D721Med (cell line): ENCODE measurements at places on chromosomes 13 and 19.
A peak's percentile ranks its signal among the peaks of the same experiment; 100 is the strongest.

DNA sequence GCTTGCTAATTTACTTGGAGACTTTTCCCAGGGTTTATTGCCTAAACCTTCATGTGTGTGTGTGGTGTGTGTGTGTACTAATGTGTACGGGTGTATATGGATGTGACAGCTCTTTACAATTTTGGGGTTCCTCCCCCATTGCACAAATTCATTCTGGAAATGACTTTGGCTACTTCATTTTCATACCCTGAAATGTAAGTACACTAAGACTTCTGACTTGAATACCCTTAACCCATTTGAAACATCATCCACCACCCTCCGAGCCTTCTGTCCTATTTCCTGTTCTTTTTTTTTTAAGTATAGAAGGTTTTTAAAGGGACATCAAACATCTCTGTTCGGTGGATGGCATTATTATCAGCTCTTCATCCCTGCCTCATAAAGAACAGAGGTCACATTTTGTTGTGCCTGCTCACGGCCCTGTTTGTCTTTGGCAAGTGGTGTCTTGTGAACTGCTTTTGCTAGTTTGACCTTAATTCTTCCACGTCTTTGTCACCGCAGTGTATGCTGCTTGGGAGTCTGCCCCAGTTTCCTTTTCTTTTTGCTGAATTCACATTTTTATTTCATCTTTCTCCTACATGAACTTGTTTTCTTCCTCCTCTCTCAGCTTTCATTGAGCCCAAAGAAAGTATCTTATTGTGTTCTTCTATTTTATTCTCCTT is 228.3 kb downstream of the FOXO1 start:
- DNase-seq: no peak

GRCh38 chr19:5995606-5996005 is 17.7 kb upstream of the RANBP3 start:
- DNase-seq: no peak

GRCh38 chr19:35080613-35081170 is 34.9 kb upstream of the FXYD3 start:
- DNase-seq: no peak

- DNase-seq: no peak
These were observed at the start of gene TRAPPC6A for GRCh38 chr19:45177817-45178261. TSS of gene TRAPPC6A (minus strand) at chr19:45178237. CDS start at chr19:45178218, 19 bp downstream.

- DNase-seq: no peak
These were observed 532.5 kb downstream of the DIAPH3 start for GRCh38 chr13:59631271-59631670.

DNA sequence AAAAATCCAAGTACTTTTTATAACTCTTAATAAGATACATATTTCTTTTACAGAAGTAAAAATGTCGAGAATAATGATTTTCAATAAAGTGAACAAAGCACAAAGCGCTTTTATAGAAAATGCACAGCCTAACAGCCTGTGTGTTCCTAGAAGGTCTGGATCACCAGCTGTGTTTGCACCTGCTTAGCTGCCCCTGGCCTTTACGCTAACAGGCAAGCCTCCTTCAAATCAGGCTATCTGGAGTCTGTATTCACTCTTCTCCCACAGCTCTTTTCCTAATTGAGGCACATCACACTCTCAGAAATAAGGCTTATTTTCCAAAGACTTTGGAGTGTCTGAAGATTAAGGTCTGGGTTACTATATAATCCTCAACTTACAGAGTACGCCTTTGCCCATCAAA is 183.1 kb downstream of the LHFPL6 start:
- no peak for DNase-seq

DNA sequence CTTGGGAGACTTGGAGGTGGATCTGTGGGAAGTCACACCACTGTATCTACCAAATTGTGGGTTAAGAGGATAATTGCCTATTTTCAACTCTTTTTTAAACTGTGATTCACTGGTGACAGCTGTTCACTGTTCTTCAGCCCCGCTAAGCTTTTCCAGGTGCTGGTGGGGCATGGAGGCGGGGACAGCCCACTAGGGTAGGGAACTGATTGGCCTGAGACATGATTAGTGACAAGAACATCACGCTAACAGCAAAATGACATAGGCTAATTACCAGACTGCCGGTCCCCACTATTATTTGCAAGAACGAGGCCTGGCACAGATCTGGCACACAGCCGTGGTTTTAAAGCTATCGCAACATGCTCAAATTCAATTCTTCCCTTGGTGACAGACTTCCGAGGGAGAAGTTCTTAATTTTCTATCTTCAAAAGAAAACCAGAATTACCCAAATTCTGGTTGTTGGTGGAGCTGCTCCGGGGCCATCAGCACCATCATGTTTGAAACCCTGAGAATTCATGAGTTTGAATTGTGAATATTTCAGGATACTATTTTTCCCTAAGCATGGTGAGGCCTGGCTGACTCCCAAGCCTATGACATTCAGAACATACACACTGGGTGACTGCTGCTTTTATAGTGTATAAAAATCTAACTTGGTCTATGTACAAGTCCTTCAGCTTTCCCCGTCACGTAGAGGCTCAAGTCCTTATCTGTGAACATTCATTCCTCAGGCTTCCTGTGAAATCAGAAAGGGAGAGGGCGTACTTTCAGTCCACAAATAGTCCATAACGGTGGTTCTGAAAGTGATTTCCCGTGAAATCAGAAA is 17.9 kb downstream of the DOCK9 start:
- DNase-seq: peak; percentile 35

DNA sequence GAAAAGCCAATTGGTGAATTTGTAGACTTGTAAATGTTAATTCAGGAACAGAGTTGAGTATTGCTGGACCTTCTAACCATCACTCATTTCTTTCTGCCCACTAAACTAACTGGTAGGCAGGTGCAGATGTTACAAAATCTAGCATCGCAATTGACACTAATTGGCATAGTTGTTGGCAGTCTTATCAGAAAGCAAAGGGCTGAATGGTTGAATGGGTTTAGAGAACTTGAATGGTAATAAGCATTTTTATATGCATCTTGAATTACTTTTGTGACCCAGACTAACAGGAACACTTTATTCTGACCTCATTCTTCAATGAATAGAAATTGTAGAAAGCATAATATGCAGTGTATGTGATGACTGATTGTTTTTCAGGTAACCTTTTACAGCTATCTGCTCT is 189.1 kb downstream of the GGACT start:
- no peak for DNase-seq

- peak; percentile 66 for DNase-seq
These were observed at the start of gene JAK3 for GRCh38 chr19:17847538-17848366. TSS of gene JAK3 (minus strand) at chr19:17847982. CDS start at chr19:17844417, 3,565 bp downstream.

- DNase-seq: no peak
These were observed 39.7 kb upstream of the TFDP1 start for GRCh38 chr13:113544896-113545295.

DNA sequence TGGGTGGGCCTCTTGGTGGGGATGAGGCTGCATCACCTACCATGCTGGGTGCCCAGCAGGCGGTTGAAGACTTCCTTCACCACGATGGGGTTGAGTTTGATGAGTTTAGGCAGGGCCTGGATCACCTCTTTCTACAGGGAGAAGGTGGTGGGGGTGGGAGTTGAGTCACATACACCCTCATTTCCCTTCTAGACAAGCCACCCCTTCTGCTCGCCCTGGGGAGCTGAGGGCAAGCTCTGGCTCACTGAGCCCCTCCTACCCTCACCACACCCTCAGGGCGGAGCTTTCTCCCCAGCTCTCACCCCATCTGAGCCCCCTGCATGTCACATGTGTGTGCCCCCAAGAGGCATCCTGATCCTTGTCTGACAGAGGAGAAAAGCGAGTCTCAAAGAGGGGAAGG is 7.6 kb upstream of the RSPH6A start:
- DNase-seq: no peak

- no peak for DNase-seq
These were observed 22.7 kb downstream of the SLC25A15 start for GRCh38 chr13:40812102-40812501.

GRCh38 chr19:39839678-39840327 is 5.8 kb upstream of the DYRK1B start:
- DNase-seq: no peak

DNA sequence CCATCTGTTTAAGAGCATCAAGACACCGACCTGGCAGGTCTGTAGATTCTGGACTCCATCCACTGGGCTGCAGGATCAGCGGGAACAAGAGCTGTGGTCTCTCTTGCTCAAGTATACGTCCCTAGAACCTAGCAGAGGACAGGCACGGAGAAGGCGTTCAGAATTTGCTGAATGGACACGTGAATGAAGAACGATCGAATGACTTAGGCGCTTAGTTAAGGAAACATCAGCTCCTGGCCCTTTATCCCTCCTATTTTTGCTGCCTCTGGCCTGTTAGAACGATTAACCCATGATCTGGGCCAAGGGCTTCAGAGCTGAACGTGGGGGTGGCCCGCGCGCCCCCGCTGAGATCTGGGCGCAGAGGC is 953 bp downstream of the DZIP1 start:
- DNase-seq: no peak

GRCh38 chr19:18436671-18437490 is 1.1 kb downstream of the ISYNA1 start:
- DNase-seq: peak; percentile 97

GRCh38 chr13:108926862-108927261 is 297.5 kb downstream of the MYO16 start:
- no peak for DNase-seq

GRCh38 chr13:25300861-25301346 is 521 bp upstream of the NUP58 start:
- no peak for DNase-seq

DNA sequence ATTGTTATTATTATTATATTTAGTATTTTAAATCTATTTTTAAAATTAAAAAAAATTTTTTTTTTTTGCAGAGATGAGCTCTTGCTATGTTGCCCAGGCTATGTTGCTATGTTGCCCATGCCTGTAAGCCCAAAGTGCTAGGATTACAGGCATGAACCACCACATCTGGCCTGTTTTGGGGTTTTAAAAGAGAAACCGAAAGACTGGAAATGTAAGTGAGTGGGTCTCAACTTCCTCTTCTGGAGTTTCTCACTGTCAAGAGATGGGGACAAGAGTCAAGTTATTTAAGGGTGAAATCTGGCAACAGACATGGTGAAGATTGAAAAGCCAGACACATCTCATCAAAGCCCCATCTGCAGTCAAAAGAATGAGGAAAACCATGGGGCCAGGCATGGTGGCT is 4.2 kb upstream of the OR7G3 start:
- DNase-seq: no peak

DNA sequence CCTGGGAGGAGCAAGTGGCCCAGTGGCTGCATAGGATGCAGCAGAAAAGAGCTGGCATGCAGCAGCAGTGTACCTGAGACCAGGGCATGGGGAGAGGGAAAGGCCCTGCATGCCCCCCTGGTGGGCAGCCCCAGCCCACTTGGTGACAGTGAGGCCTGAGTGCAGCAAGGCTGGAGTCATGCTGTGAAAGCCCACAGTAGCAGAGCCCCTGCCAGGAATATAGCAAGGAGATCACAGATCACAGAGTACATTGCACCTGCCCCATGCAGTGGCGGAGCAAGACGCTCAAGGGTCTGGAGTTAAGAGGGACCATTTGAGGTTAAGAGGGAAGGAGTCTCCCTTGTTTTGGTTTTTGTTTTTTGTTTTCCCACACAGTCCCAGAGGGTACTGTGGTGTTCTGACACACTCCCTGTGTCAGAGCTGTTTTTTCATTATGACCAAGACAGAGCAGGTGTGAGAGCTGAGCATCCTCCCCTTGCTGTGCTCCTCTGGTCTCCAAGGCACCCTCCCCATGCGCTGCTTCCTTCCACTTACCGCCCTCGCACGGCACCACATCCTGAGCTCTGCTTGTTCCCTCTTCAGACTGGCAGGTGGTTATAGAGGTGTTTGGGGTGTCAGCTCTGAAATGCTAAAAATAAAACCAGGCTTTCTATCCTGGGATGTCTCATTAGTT is 85.0 kb upstream of the UBL3 start:
- DNase-seq: no peak

DNA sequence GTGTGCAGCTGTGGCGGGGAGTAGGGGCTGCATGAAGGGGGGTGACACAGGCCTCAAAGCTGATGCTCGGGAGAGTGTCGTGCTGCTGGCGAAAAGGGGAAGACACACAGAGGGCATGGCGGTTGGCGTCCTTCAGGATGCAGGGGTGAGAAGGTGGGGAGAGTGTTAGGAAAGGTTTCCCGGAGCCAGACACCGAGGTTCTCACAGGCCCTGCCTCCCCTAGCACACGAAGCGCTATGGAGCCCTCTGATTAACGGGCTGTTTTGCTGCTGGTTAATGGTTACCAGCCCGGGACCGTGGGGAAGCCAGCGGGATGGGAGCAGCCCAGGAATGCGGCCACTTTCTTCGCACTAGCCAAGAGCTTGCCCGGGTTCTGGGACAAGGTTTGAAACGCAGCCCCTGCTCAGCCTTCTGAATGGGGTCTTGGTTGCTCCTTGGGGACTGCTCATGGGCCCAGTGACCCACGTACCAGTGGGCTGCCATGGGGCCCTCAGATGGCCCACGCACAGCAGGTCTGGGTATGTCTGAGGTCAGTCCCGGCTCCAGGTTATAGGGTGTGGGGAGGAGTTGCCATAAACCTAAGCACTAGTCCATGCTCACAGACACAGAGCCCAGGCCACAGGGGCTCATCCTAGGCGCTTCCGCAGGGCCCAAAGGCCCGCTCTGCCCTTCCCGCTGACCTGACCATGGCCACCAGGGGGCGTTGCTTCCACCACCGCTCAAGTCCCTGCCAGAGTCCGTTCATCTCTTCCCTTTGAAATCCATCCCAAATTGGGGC is 31.3 kb upstream of the ISYNA1 start:
- peak; percentile 71 for DNase-seq

DNA sequence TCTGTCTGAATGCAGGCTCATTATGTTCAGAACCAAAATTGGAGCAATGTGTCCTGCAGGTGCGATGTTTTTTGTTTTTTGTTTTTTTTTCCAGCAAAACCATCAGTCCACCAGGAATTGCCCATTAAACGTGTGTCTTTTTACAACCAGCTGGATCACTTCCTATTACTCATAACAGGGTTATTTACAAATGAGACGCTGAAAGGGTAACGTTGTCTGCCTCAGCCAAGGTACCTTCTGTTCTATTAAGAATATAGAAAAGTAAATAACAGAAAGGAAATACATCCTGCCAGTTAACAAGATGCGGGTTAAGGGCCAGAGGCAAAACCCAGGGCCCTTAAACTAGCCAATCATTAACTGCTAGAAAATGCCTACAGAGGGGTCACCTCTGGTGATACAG is 590.4 kb downstream of the TBC1D4 start:
- no peak for DNase-seq

- DNase-seq: no peak
These were observed 2.2 kb upstream of the COX6B1 start for GRCh38 chr19:35645680-35646511.

DNA sequence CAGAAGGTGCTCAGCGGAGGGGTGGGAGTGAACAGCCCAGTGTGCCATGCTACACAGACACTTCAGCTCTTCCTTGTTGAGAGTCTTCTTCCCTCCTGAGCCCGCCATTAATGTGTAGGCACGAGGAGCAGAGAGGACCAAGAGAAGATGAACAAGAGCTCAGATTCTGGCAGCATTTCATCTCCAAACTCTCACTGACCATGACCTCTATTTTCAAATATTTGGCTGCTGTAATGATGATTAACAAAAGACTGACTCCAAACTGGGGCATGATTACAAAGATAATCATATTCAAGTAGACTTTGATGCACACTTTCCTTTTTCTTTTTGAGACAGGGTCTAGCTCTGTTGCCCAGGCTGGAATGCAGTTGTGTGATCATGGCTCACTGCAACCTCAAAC is 236.5 kb downstream of the DCLK1 start:
- no peak for DNase-seq

- DNase-seq: no peak
These were observed 485 bp downstream of the CRYL1 start for GRCh38 chr13:20525144-20525600.

GRCh38 chr13:85896516-85897450 is 97.6 kb upstream of the SLITRK6 start:
- no peak for DNase-seq

GRCh38 chr13:25738342-25739196 is 313.2 kb downstream of the SHISA2 start:
- DNase-seq: no peak

- no peak for DNase-seq
These were observed at the start of gene C19orf33 for GRCh38 chr19:38303517-38304351. TSS of gene C19orf33 (plus strand) at chr19:38304251. CDS start at chr19:38304262, 11 bp downstream.
